Occipital lobe (tissue), 3 donors: ENCODE measurements at places on chromosomes 3 and 15. TPM values are rescaled to one million over a fixed set of nuclear protein-coding genes. Genes with fewer than 3 reads are reported as not detected.

DNA sequence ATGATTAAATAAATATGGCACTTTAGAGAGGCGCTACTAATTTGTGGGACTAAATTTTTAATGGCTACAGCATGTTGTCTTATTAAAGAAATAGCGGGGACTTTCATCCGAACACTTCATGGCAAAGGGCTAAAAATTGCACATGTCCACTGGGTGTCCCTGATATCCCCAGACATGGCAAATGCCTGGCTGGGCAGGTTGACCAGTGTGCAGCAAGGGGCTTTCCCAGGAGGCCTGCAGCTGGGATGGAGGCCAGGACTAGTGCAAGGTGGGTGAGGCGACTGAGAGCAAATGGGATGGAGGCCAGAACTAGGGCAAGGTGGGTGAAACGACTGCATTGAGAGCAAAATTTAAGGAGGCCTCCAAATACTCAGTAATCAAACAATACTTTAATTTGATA, 167.4 kb upstream of the SMAD3 start:
- no peak for DNase-seq

- DNase-seq: no peak
These were observed 22.4 kb downstream of the SPTSSB start for GRCh38 chr3:161348796-161349400.

DNA sequence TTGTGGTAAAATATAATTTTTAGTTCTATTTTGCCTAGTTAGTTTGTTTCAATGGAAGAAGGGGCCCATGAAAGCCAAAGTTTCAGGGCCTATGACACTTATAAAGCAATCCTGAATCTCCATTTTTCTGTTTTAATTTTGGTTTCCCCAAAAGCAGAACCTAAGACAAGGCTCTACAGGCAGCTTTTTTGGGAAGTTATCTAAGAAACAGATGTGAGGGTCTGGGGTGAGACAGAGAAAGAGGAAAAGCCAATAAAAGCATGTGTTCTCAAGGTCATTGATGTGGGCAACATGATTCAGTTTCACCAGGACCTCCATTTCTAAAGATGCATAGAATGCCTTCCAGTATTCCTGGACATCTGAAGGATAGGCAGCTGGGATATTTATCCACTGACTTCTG, 598.5 kb downstream of the PDCD6IP start:
- no peak for DNase-seq

TIMMDC1 gene
- total RNA-seq: 31.2 TPM

ITIH1 gene
- 0.94 TPM for total RNA-seq

PPP1R14D gene
- not detected for total RNA-seq
